ENCODE measurements at places on chromosomes 4 and X.

GRCh38 chr4:70670332-70671014 is 4.2 kb upstream of the JCHAIN start:
- no peak for DNase-seq

- no peak for DNase-seq
These were observed 174.5 kb downstream of the IL15 start for GRCh38 chr4:141810712-141811375.

DNA sequence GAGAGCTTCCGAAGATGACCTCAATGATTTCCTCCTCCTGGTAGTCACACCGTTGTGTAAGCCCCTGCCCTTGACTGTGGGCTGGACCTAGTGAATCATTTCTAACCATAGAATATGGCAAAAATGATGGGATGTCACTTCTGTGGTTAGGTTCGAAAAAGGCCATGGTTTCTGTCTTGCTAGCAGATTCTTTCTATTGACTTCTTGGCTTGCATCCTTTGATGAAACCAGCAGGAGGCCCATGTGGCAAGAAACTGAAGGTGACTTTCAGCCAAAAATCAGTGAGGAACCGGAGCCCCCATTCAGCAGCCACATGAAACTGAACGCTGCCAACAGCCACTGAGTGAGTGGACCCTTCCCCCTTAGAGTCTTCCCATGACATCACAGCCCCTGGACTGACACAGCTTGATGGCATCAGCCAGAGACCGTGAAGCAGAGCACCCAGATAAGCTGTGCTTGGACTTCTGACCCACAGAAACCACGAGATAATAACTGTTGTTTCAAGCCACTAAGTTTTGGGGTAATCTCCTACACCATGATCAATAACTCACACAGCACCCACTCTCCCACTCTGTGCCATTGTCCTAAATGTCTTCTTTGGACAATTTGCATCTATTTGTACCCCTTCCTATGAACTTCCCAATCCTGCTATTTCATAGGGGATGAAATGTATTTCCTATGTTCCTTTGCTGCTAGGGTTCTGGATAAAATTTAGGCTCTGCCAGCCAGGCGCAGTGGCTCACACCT is 148.0 kb upstream of the STX18 start:
- DNase-seq, result no peak

- DNase-seq, result no peak
These were observed 70.5 kb downstream of the SLC9A6 start for GRCh38 chrX:136055651-136056221.

GRCh38 chrX:135015523-135016245 is 6.7 kb downstream of the RTL8B start:
- DNase-seq, result no peak

- DNase-seq, result no peak
These were observed 55.8 kb upstream of the PITX2 start for GRCh38 chr4:110678517-110679227.

GRCh38 chr4:86848732-86849619 is at the start of gene SLC10A6:
SLC10A6 (minus strand) TSS chr4:86849384; CDS start chr4:86849115, 269 bp downstream.
- DNase-seq, result no peak

DNA sequence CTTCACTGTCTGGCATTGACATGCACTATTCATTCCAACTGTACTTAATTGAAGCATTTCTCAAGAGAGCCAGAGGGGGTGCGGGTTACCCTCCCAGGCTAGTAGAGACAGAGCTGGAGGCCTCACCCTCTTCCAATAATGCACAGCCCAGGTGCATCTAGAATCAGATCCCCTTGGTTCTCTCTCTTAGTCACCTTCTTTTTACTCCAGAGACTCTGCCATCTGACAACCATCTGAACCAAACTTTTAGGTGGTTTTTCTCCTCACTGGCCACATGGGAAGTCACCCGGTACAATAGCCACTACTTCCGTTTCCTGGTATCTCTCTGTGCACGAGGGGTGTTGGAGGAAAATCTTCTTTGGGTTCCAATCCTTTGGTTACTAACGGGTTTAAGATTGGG is 81.3 kb downstream of the SLC2A9 start:
- no peak for DNase-seq

GRCh38 chr4:116838609-116839008 is 246.8 kb downstream of the TRAM1L1 start:
- DNase-seq, result no peak

DNA sequence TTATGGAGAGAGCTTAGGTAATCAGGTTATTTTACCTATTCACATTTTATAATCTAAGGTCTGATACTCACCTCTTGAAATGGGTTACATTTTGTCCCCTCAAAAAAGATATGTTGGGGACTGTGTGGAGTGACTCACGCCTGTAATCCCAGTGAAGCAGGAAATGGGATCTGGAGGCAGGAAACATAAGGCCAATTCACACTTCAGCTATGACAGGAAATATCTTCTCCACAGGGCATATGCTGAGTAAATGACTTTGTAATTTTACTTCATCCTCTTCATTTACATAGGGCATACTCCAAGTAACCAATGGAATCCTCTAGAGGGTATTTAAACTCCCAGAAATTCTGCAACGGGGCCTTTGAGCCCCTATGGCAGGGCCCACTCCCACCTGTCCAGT is 54.8 kb upstream of the ZMAT1 start:
- DNase-seq, result no peak

- no peak for DNase-seq
These were observed 66.4 kb downstream of the GALNT7 start for GRCh38 chr4:173235050-173235449.

GRCh38 chr4:106868381-106869035 is 167.6 kb downstream of the DKK2 start:
- peak; percentile 68 for DNase-seq

- peak; percentile 54 for DNase-seq
These were observed 47.8 kb downstream of the TMA16 start for GRCh38 chr4:163542275-163542674.

DNA sequence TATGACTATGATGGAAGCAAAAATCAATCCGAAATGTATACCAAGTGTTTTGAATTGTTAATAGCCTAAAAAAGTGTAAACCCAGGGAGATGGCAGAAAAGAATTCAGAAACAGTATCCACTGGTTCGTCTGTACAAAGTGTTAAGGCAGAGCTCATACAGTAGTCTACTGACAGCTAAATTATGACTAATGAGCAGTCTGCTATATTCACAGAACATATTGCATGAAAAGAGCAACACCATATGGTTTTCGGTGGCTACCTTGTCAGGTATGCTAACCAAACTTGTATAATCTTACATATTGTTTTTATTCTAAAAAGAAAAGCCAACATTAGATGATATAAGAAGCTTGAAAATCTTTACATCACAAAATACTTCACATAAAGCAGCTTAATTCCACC is 18.5 kb downstream of the EPHA5 start:
- no peak for DNase-seq

- DNase-seq, result peak; percentile 40
These were observed 99.9 kb downstream of the AREG start for GRCh38 chr4:74544655-74545361.

DNA sequence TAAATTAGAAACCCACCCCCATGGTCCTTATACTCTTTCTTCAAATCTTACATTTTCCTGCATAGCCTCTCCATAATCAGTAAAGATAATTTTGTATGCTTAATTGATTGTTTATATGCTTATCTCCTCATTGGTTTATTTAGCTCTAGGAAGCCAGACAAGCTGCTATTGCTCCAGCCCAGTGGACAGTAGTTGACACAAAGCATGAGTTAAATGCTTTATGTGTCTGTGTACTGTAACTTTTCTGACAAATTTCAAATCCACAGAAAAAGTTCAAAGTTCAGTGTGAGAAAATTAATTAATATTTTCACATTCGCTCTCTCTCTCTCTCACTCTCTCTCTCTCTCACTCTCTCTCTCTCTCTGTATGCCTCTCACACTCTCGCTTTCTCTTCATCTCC is 181.7 kb downstream of the GABRB1 start:
- DNase-seq, result no peak

DNA sequence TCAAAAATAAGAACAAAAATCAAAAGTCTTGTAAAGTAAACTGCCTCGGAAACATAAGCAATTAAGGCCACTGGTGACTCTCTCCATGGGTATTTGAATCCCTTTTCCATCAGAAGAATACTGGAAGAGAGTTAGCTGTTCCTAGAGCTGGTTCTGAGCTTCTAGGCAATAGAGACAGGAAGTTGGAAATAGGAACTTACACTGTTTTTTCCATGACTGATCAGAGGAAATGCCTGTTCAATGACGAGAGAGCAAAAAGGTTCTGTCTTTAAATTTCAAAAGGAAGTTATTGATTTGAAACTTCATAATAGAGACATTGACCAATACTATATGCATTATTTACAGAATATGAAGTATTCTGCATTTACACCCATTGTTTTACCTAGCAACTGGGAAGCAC is 503.5 kb upstream of the ARX start:
- no peak for DNase-seq

DNA sequence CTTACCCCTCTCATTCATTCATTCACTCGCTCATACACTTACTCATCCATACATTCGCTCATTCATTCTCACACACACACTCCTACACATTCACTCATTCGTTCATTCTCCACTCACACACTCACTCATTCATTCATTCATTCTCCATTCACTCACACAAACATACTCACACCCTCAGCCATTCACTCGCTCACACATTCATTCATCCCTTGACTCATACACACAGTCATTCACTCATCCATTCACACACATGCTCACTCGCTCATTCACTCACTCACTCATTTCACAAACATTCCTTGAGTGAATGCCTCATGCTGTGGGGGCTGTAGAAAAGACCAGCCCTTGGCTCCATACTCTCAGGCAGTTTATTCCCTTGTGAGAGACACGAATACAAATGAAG is 151.1 kb upstream of the MAMLD1 start:
- DNase-seq, result no peak

Data from NCI-H226 (cell line).